ENCODE measurements at places on chromosomes 11 and 22.

GRCh38 chr22:46010951-46011626, 34.1 kb upstream of the WNT7B start:
- no peak for DNase-seq

DNA sequence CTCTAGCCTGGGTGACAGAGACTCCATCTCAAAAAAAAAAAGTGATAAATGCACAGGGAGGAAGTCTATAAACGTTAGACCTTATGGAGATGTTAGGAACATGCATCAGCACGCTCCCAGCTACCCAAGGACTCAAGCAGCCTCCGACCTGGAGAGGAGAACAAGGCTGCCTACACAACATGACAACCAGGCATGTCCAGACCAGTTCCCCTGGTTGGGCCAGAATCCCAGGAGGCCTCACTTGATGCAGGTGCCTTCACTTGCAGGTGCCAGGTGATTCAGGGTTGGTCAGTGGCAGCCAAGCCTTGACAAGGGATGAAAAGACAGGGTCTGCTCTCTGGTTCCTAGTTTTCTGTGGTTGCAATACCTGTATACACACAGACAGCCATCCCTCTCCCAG, 5.9 kb downstream of the RANGAP1 start:
- DNase-seq: no peak

- no peak for DNase-seq
Observed at GRCh38 chr11:128528294-128528693, 59.1 kb downstream of the ETS1 start.

DNA sequence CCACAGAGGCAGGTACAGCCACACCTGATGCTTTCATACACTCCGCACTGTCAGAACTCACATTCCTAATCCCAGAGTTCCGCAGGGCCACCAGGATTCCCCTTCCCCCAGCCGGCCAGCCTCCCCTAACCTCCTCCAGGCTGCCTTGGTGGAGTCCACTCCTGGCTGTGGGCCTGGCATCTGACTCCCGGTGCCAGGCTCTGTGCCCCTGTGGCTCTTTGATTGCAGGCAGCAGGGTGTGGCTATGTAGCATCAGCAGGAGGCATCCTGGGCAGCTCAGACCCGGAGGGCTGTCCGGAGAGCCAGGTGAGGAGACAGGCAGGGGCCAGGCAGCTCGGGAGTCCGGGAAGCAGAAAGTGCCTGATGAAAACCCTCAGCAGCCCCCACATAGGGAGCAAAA, 1432.9 kb downstream of the BRD1 start:
- no peak for DNase-seq

- DNase-seq: no peak
Observed at GRCh38 chr11:111523343-111523742, 8.8 kb downstream of the HOATZ start.
